Inflammatory macrophage (primary cell): ENCODE measurements at places on chromosomes 1 and 21.

- peak; percentile 89 for DNase-seq
These were observed 55.0 kb downstream of the S1PR1 start for GRCh38 chr1:101291562-101292380.

DNA sequence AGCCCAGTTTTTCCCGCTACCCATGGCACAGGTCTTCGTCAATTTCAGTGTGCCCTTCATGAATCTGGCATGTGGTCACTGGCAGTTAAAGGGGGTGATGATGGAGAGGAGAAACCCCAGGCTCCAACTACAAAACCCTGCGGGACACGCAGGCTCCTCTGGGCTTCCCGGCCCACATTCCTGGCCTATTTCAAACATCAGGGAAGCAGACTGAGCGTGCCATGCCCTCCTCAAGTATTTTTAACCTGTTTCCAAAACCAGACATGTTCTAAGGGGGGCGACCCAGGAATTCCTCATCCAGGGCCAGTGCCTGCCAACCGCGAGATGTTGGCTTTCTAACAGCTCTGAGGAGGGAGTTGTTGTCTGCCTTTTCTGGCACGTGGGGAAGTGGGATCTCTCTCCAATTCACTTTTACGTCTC lies 85.1 kb downstream of the CAPZB start:
- no peak for DNase-seq

DNA sequence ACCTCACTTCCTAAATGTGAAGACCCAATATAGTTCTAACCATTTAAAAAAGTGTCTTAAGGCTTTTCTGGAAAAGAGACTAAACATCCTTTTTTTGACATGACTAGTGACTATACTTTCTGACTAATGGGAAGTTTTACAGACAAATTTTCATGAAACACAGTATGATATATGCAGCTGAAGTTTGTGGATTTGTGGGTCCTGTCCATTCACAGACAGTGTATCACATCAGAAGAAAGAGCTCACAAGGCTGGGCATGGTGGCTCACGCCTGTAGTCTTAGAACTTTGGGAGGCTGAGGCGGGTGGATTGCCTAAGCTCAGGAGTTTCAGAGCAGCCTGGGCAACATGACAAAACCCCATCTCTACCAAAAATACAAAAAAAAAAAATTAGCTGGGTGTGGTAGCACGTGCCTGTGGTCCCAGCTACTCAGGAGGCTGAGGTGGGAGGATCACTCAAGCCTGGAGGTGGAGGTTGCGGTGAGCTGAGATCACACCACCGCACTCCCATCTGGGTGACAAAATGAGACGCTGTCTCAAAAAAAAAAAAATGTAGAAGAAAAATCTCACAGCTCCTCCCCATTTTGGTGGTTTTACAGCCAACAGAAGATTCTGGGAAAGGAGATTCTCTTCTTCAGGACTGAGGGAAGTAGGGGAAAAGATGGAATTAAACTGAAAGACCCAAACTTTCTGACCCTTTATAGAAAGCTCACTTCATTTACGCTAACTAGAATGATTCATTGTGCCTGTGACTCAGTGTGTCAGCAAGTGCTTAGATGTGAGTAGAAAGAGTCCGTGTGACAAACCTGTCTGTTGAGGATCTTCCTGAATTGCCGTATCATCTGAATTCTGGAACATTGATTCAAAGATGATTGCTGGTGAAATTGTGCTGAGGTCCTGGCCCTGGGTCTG lies 15.2 kb upstream of the YRDC start:
- DNase-seq, result peak; percentile 59

DNA sequence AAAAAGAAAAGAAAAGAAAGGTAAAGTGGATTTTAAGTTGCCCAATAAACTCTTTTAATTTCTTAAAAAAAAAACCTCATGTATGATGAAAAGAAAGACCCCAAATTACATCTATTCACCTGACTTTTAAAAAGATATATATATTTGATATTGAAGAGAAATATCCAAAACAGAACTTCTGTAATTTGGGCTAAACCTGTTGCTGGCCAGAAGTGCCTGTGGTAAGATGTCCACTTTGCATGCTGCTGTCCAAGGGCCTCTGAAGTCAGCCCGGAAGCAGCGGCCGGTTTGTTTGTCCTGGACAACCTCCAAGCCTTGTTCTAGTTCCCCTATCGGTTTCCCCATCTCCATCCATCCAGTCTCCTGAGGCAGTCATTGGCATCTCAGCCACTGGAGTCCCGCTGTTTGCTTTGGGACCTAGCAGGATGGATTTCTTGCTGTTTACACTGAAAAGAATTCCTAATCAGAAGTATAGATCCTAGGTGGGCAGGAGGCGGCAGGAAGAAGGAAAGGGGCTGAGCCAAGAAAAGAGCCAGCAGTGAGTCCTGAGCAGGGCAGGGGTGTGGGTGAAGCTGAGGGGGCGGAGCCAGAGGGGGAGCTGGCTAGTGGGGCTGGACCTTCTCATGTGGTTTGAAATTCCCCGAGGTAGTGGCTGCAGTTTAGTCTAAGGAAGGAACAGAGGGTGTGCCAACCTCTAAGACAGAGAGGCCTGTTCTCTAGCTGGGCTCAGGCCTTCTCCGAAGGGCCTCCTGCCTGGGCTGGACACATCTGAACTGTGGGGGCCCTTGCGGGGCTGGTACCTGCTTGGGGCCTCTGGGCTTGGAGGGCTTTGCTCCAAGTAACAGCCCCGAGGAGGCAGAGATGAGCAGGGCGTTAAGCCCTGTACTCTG lies 3.3 kb downstream of the NCMAP start:
- peak; percentile 72 for DNase-seq

- peak; percentile 21 for DNase-seq
These were observed 43.6 kb downstream of the FAAH start for GRCh38 chr1:46437723-46438122.

DNA sequence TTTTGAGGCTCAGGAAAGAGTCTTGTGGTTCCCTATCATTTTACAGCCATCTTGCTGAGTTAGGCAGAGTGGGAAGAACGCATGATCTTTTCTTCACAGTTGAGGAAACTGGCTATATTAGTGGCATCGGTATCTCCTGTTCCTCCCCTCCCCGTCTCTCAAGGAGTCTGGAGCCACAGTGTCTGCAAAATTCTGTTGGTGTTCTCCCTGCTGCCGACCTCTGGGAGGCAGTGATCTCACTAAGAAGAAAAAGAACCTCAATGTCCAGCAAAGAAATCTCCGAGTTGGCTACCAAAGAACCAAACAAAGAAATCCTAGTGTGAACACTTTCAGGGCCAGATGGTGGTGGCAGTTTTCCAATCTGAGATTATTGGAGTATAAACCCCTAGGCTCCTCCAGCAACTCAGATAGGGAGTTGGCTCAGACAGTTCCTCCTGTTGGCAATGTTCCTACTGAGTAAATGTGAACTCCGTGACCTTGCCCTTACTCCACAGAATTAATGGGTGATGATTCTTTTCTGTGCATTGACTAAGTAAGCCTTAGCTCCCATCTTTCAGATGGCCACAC lies 41.2 kb downstream of the PRAMEF20 start:
- no peak for DNase-seq

DNA sequence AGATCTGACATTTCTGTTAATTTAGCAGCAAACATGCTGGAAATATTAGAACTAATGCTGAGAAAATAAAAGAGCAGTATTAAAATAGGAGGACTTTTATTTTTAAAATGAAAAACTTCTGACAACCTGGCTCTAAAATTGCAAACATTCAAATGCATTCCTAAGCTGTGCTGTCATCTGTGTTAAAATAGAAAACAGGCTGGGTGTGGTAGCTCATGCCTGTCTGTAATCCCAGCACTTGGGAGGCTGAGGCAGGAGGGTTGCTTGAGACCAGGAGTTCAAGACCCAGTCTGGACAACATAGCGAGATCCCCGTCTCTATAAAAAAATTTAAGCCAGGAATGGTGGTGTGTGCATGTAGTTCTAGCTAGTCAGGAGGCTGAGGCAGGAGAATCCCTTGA lies 44.6 kb downstream of the MIGA1 start:
- no peak for DNase-seq

DNA sequence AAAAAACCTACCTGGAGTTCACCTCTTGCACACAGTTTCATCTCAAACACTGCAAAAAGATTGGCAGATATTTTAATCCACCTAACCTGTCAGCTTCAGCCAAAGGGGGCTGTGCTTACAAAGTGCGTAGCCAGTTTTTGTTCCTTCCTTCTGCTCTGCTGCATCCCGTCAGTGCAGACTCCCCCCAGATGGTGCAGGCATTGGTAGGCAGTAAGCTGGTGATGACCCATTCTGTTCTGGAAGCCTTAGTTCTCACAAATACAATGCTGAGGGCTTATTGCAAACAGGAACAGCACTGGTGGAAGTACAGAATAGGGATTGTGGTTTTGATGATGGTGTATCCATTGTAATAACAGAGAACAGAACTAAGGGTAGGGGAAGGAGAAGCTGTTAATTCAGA lies 239.5 kb downstream of the RYR2 start:
- DNase-seq, result no peak

DNA sequence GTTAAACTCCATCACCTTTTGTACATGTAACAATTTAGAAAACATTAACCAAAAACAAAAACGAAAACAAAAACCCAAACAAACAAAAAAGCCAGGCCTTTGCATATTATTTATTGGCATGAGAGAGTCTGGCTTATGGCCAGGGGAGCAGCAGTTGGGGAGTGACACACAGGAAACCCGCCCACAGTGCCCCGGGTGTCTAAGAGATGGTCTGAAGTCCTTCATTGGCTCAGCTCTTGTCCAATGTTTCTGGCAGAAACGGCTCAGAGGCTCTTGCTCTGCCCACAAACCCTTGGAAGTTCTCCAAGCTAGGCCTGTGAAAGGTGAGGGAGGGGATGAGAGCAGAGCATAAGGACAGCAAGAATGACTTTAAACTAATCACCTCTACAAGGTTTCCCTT lies 131.5 kb downstream of the CNIH3 start:
- peak; percentile 91 for DNase-seq

DNA sequence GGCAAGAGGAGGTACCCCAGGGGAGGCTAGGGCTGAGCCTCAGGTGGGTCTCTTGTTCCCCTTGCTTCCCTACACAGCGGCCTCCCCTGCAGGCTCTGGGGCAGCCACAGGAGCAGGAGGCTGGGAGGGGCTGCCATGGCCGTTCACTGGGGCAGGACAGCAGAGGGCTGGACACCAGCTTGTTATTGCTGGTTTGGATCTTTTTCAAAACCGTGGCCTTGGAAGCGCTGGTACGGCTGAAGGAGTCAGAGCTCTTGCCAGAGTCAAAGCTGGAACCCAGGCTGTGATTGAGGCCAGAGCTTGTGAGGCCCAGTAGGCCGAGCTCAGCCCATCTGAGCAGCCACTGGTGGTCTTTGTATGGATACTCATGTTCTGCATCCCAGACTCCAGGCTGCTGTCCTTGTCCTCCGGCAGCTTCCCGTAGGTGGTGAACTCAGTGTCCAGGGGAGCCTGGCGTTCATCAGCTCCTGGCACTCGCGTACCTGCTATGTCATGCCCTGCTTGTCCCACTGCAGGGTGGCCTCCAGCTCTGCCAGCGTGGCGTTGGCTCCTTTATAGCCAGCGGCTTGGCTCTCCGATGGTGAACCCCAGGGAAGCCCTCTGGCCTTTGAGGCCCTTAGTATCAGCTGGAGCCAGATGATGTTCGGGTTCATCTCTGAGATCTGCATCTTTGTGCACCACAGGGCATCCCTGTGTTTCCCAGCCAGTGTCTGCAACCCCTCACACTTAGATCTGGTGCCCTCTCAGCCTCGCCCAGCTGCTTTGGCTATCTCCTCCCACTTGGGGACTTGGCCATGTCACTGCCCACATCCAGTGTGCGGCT lies 40.3 kb upstream of the THEM4 start:
- DNase-seq, result no peak

DNA sequence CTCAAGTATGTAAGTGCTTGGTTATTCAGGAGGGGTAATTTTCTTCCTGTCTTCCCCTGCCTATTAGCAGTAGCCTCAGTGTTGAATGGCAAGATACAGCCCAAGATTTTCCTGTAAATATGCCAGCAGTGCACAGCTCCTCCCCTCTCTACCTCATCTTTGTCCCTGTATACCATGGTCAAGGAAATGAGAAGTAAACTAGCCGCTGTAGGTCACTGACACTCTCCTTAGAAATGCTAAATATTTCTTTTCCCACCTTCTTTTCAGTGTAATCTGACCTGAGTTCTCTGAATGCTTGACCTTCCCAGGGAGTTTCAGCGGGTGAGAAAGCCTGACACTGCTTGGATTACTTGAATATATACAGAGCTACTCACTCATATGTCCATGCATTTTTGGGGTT lies 84.1 kb upstream of the ZNF326 start:
- DNase-seq, result no peak

DNA sequence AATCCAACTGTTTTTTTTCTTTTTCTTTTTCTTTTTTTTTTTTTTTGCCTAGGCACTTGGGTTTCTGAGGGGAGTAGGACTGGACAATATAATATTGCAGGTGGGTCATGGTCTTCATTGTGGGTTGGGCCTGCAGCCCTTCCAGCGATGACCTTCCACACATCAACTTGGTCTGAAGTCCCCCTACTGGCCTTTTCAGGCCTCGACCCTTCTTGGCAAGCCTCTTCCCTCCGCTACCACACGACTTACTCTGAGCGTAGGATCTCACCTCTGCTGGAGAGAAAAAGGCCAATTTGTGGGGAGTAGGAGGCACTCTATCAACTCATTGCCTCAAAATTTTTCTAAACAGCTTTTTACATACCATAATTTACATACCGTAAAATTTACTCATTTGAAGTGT lies 51.1 kb upstream of the GRIK3 start:
- no peak for DNase-seq

DNA sequence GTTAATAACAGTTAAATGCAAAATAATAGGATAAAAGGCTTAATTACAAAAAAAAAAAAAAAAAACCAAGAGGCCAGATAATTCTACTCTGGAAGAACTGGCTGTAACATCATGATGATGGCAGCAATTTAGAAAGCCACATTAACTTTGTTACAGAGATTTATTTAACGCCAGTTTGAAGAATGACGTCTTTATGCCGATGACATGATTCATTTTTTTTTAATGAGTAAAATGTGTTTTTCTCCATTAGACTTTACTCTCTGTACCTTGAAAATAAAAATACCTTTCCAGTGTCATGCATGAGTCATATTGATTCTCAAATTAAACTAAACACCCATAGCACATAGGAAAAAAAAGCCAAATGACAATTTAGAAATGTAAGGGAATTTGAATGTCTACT lies 226.1 kb downstream of the RGS7 start:
- no peak for DNase-seq

DNA sequence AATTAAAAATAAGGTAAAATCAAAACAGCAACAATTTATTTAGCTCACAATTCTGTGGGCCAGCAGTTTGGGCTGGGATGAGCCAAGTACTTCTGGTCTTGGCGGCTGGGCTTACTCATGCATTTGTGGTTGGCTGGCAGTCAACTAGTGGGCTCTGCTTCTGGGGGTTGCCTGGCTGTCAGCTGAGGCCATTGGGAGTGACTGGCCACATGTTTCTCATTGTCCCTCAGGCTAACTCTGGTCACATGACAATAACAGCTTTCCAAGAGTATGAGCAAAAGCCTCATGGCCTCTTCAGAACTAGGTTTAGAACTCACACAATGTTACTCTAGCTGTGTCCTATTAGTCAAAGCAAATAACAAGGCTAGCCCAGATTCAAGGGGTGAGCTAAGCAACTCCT lies 15.6 kb upstream of the CHIA start:
- DNase-seq, result peak; percentile 28
